ENCODE measurements at places on chromosomes 7 and 10.

- DNase-seq, result no peak
Measured at GRCh38 chr7:968205-969105, 6.9 kb downstream of the COX19 start.

GRCh38 chr10:125064681-125065492 is 95.5 kb downstream of the CTBP2 start:
- no peak for DNase-seq

- no peak for DNase-seq
Measured at GRCh38 chr10:22698941-22699440, 15.4 kb downstream of the PIP4K2A start.

DNA sequence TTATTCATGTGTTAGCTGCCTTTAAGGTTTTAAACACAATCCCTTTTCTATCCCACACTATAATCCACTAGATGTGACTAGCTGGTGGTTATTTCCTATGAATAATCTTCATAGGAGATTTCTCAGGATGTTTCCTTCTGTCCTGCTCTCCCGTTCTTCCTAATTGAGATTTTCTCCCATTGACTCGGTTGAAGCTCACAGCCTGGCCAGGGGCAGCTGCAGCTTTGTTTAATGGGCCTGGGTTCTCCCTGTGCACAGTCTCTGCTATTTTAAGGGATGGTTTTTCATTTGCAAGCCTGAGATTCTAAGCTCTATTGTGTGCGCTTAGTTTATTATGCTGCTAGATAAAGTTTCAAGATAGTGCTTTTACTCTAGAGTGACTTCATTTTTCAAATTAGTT is 283.4 kb upstream of the AOAH start:
- DNase-seq, result no peak

DNA sequence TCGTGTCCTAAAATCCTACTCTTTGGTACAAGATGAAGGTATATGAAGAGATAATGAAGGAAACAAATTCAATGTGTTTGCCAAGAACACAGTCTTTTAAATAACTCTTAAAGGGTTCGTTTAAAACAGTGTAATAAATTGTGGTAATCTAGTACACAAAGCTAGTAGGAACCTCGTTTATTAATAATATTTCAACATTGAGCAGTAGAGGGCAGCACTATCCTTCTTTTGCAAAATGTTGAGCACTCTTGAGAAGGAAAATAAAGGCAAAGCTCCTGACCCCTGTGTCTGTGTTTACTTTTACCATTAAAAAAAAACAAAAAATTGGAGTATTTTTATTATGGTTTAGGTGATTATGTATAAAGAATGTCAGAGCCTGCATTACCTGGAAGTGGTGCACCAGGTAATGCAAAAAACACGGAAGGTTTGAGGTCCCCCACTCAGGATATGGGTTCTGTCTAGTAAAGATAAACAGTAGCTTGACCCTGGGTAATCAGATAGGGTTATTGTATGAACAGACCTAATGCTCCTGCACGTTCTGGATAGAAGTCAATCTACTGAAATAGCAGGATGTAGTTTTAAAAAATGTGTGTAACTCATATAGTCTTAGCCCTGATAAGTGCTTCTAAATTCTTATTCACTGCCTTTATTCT is 5.7 kb upstream of the GOT1 start:
- no peak for DNase-seq

DNA sequence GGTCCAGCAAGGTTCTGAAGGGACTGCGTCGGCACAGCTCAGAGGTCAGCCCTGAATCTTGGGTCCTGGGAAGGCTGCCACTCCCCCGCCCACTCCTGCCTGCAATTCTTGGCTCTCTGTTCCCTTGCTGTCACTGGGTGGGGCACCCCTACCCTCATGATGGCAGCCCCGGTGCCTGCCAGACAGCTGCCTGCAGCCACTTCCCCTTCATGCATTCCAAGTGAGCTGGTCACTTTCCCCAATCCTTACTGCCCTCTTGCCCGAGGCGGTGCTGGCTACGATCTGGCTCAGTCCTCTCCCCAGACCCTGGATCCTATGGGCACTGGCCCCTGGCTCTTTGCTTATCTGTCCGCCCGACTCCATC is 14.2 kb downstream of the MYL10 start:
- no peak for DNase-seq

GRCh38 chr10:131226446-131227162 is 84.9 kb downstream of the TCERG1L start:
- no peak for DNase-seq

GRCh38 chr10:84715911-84716310 is 387.5 kb downstream of the CCSER2 start:
- DNase-seq, result no peak

GRCh38 chr10:113453351-113453750 is 99.5 kb upstream of the HABP2 start:
- DNase-seq, result no peak

Measured in stimulated activated naive CD4-positive, alpha-beta T cell treated with Interleukin-2 at 50 U/mL for 16 hours (primary cell).